ENCODE measurements at places on chromosomes 7 and 10. TPM values are rescaled to one million over a fixed set of nuclear protein-coding genes. Genes with fewer than 3 reads are reported as not detected.

DNA sequence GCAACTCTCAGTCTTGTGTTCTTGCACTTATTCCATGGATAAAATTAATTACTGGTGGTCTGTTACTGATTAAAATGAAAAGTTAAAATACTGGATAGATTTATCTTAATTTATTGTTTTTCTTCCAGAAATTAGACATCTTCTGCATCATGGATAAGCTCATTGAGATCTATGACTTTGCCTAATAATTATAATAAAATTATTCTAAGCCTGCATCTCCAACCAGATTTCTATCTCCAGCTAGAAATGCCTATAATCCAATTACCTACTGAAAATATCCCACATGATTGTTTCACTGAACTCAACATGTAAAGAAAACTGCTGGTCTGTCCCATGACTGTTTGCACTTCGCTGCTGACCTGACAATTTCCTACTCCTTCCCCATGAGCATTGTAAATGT, 88.3 kb upstream of the ACBD5 start:
- DNase-seq = no peak

DNA sequence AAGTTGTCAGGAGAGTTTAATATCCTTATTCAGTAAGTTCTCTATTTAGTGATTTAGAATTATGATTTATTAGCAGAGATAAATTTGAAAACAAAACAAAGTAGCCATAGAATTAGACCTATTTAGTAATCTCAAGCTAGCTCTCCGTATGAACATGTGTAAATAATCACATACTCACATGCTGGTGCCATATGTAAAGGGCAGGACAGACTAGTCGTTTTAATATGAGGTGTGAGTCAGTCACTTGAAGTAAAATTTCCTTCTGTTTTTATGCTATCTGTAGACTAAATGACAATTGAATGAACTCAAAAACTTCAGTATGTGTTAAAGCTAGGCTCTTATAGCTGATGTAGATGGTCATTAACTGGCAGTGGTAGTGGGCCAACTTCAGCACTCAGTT, 67.1 kb downstream of the WAC start:
- no peak for DNase-seq

DNA sequence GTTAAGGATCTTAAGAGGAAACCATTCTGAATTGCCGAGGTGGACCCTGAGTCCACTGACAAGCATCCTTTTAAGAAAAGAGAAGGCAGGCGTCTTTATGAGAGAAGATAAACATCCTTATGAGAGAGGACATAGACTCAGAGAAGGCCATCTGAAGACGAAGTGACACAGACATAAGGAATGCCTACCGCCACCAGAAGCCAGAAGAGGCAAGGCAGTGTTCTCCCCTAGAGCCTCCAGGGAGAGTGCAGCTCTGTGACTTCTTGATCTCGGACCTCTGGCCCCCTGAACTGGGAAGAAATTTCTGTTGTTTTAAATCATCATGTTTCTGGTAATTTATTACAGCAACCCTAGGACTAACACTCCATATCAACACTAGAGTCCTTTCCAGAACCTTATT, 25.2 kb upstream of the ING3 start:
- no peak for DNase-seq

- no peak for DNase-seq
These were observed 130.4 kb downstream of the MBL2 start for GRCh38 chr10:52642208-52642607.

Gene TEX47
- not detected for polyA plus RNA-seq
